Activated CD8-positive, alpha-beta T cell treated with anti-CD3 and anti-CD28 coated beads for 36 hours (primary cell): ENCODE measurements at places on chromosomes 2 and 18. TPM values are rescaled to one million over a fixed set of nuclear protein-coding genes. Genes with fewer than 3 reads are reported as not detected.
A peak's percentile ranks its signal among the peaks of the same experiment; 100 is the strongest.

The SATB2 gene
- 0.14 TPM for total RNA-seq

DNA sequence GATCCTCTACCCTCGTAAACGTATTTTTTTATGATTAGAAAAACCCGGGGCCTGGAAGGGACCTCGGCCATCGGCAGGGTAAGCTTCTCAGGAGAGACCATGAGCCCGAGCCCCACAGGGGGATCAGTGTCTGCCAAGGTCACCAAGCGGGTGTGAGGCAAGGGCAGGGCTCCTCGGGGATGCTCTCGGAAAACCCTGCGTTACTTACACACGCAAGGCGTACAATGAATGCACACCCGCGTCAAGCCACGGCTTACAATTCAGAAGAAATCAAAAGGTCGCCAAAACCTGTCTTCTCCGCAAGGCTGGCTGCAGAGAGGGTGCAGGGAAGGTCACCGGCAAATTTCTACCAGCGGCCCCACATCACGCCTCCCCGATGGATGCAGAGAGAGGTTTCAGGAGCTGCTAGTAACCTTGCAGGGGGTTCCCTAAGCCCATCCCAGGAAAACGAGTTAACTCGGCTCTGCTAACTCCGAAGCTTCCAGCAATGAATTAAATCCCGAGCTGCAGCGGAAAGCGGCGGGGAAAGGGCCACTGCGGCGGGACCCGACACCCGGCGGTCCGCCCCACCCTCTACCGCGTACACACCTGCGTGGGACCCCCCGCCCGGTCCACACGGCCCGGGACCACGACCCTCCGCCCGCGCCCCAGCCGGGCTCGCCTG lies 638 bp downstream of the ST3GAL5 start:
- peak overlapping the region; percentile 76 for H3K4me3 ChIP-seq
- peaks cover 63% of the 10 kb centered on the region for H3K4me1 ChIP-seq
- no peaks in the 10 kb centered on the region for H3K27me3 ChIP-seq
- peaks cover 12% of the 10 kb centered on the region for H3K36me3 ChIP-seq
- H3K27ac ChIP-seq, result peak overlapping the region; percentile 80

DNA sequence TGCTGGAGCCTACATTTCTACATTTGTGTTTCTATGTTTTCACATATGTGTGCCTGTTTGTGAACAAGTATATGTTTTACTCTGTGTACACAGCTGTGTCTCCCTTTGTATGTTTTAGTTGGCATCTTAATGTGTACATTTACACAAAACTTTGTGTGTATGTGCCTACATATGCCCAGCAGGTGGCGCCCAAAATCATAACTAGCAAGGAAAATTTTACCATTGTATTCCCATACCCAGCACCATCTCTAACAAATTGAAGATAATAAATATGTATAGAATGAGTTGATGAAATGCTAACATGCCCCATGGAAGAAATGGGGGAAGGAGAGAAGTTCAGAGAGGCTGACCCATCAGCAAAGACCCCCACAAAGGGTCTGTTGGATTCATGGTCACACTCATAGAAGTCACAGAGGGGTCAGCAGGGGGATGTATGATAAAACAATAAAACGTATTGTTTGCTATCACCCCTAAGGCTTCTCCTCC lies 48.1 kb downstream of the PKDCC start:
- H3K4me1 ChIP-seq, result peaks cover 21% of the 10 kb centered on the region
- H3K27me3 ChIP-seq, result no peaks in the 10 kb centered on the region
- H3K36me3 ChIP-seq, result peaks cover 9% of the 10 kb centered on the region
- no peak overlapping the region for H3K4me3 ChIP-seq

The DNAJC5G gene
- not detected for total RNA-seq

The AKAIN1 gene
- not detected for total RNA-seq

The ALK gene
- not detected for total RNA-seq

The SANBR gene
- total RNA-seq, result 1.3 TPM

- no peak for DNase-seq
- H3K4me1 ChIP-seq, result peaks cover 15% of the 10 kb centered on the region
- H3K27me3 ChIP-seq, result no peaks in the 10 kb centered on the region
- no peak overlapping the region for H3K27ac ChIP-seq
These were observed 214.4 kb upstream of the EPAS1 start for GRCh38 chr2:46082531-46083485.
